ENCODE measurements at places on chromosomes 6 and 20.

DNA sequence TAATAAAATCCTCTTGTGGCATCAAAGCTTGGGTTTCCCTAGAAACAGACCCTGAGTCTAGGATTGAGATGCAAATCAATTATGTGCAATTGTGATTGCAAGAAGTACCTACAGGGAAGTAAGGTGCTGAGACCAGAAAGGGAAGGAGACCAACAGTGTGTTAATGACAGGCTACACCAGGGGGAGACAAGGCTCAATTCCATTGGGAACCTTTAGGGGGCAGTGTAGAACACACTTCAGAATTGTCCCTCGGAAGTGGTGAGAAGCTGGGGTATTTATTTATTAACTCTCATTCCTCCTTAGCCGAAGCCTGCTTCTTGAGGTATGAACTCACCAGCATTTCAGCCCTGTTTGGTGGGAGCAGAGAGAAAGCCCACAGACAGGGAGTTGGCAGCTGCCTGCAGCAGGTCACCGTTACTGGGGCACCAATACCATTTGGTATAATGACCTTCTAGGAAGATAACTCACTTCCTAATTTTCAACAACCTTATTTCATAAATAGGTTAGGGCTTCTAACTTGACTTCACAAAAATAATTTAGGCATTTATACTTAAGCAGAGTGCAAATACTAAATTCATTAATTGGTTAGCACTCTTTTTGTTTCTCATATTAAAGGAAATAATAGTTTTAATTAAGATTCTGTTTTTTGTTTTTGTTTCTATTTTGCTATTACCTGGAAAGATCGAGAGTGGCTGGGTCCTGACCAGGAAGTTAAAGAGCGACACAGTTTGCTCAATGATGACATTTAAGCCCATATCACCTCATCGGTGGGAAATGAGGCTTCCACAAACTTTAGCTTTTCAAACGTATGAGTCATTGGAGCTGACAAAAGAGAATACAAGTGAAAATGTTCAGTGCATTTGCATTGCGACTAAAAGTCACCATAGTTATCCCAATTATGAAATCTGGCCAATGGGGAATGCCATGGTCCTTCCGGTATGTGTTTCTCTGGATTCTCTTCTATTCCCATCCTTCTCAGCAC, 94.8 kb downstream of the BTBD3 start:
- no peak for DNase-seq

GRCh38 chr6:75130784-75131183, 75.1 kb downstream of the COL12A1 start:
- DNase-seq = no peak

GRCh38 chr6:13762611-13763441, 51.2 kb upstream of the RANBP9 start:
- DNase-seq = no peak

DNA sequence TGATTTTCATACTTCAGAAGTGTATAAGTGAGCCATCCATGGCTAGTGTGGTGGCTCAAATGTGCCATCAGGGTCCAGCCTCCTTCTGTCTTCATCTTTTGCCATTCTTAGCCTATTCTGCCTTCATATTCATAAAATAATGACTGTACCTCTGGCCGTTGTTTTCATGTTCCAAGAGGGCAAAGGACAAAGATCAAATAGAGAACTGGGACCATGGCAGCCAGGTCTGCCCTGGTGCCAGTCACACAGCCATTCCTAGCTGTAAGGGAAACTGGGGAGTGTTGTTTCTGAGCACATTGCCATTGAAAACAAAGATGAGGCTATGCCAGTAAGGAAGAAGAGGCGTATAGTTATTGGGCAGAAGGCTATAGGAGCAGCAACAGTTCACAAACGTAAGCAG, 518.6 kb downstream of the TFAP2B start:
- no peak for DNase-seq

- DNase-seq = no peak
Observed at GRCh38 chr6:108591040-108591816, 30.5 kb downstream of the FOXO3 start.

Measured in activated naive CD4-positive, alpha-beta T cell (primary cell).